ENCODE measurements at places on chromosomes 16 and 17.

DNA sequence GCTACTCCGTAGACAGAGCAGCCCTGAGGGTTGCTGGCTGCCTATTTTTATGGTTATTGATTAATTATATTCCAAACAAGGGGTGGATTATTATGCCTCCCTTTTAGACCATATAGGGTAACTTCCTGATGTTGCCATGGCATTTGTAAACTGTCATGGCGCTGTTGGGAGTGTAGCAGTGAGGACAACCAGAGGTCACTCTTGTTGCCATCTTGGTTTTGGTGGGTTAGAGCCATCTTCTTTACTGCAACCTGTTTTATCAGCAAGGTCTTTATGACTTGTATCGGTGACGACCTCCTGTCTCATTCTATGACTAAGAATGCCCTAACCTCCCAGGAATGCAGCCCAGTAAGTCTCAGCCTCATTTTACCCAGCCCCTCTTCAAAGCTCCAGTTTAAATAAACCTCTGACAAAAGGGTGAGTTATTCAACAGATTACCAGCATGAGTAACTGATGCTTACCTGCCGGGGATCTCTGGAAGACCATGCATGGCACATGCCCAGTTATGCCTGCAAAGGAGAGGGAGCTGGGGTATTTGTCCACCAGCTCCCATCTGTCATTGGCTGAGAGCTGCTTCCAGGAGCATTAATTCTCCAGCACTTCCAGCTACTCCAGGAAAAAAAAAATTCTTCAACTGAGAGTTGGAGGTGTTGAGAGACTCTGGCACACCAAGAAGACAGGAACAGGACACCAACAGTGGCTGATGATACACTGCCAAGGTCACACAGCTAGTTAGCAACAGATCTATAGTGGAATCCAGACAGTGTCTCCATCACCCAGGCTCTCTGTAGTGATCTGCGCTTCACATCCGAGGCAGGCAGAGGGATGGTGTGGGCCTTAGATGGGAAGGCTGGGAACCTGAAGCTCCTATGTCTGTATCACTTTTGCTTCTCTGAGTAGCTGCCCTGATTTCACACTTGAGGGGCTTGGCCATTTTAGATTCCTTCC is 36.6 kb upstream of the IL21R start:
- DNase-seq, result no peak

DNA sequence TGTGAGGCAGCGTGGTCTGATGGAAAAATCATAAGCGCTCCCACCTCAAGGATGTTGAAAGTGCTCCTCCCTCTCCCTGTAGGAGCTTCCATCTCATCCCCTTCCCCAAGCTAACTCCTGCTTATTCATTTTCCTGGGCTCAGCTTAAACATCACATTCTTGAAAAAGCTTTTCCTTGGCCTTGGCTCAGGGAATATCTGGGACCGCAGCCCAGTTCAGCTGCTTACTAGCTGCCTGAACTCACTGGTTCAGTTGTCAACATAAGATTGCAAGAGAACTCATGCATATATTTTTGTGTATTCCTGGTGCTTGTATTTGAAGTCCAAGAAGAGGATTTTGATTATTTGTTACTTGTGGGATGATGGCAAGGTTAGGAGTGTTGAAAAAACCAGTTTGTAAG is 91.5 kb downstream of the UTP18 start:
- no peak for DNase-seq

DNA sequence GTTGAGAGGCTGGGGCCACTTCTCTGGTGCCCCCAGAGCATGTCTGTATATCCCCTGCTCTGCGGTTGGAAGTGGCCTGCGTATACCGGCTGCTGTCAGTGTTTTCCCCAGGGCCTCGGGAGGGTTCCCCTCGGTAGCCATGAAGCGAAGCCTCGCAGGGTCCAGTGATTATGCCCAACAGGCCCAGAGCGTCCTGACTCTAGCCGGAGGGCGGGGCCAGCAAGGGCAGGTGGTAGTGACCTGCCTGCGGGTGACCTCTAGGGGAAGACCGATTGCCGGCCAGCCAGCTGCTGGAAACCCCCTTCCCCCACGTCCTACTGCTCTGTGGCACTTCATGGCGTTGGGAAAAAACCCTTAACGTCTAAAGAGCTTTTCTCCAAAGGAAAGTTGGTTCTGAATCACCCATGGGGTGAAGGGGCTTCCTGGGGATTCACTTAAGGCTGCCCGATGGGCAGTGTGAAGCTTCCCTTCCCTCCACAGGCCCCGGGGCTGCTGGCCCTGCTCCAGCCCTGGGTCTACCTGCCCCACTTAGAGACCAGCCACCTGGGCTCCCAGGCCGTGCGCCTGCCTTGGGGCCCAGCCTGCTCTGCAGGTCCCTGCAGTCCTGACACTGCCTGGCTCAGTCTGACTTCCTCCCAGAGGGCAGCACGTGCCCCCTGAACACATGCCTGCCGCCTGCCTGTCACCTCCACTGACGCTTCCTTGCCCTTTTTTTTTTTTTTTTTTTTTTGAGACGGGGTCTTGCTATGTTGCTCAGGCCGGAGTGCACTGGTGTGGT is 72.8 kb downstream of the SOCS1 start:
- DNase-seq, result no peak

DNA sequence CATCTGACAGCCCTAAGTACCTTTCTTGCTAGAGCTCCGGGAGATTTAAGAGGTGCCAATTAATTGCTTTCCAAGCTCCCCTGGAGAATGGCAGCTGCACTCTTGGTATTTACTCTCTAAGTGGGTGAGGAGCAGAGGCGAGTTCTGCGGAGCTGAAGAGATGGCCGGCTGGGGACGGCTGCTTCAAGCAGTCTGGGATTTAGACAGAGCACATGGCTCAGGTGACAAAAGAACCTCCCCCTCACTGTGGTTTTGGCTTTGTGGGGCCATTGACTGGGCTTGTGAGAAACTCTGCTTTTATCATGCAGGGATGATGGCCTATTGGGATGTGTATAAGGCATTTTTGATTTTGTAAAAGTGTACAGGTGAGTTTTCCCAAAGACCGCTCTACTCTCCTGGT is 239.3 kb upstream of the EEF2KMT start:
- DNase-seq, result no peak

DNA sequence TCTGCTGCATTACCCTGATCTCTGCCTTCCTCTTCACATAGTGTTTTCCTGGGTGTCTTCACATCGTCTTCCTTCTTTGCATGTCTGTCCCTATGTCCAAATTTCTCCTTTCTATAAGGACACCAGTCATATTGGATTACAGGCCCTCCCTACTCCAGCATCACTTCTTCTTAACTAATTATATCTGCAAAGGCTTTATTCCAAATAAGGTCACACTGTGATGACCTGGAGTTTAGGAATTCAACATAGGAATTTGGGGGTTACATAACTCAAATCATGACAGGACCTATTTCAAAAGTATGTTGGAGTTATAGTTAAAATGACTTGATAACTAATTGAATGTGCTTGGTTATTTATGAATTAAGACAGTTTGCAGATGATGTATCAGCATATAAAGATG is 490.5 kb upstream of the ERCC4 start:
- no peak for DNase-seq

- no peak for DNase-seq
Observed at GRCh38 chr17:79098282-79098867, 23.8 kb downstream of the ENGASE start.

DNA sequence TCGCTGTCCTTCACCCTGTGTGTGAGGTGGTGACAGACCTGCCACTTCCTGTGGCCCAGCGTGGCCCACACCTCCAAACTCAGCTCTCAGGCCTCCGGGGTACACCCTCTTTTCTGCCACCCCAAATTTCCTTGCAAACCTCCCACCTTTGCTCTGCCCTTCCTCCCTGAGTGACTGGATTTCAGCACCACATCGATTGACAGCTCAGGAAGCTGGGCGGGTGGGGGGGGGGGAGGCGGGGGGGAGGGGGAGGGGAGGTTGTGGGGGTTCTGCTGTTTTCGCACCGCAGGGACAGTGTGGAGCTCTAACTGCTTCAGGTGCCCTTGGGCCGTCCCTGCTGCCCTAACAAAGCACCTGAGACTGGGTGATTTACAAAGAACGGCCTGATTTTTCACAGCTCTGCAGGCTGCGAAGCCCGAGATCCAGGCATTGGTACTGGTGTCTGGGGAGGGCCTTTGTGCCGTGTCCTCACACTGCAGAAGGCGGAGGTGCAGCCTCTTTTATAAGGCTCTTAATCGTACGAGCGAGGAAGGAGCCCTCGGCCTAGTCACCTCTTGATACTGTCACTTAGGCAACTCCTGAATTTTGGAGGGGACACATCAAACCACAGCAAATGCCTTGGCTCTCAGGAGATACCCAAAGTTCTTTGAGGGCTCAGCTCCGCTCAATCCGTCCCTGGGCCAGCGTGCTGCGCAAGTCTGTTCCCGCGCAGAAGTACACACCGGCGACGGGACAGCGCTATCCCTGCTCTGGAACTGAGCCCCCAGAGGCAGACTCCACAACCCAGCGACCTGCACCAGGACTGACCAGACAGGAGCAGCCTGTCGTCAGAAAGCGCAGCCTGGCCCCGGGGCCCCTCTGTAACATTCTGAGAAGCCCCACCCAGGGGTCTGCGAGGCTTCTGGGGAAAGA is 3.6 kb downstream of the NDUFAF8 start:
- no peak for DNase-seq

GRCh38 chr17:54899721-54900456 is 763 bp upstream of the TOM1L1 start:
- DNase-seq, result no peak
